Ureter (tissue), 1 donor: ENCODE measurements at places on chromosomes 1 and 21.

DNA sequence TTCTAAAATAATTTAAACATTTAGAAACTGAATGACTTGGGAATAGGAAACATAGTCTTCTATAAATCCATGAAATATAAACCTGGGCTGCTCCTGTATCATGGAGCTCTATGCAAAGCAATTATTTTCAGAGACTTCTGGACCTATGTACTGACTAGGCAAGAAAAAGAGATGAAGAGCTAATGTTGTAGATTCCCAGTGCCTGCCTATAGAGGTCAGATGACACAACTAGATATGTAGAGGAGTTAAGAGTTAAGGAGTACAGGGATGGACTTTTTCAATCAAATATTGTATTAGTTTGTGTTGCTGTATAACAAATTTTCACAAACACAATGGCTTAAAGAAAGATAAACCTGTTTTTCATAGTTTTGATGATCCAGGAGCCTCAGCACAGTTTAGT lies 1434.5 kb downstream of the KCNT2 start:
- DNase-seq, result no peak

DNA sequence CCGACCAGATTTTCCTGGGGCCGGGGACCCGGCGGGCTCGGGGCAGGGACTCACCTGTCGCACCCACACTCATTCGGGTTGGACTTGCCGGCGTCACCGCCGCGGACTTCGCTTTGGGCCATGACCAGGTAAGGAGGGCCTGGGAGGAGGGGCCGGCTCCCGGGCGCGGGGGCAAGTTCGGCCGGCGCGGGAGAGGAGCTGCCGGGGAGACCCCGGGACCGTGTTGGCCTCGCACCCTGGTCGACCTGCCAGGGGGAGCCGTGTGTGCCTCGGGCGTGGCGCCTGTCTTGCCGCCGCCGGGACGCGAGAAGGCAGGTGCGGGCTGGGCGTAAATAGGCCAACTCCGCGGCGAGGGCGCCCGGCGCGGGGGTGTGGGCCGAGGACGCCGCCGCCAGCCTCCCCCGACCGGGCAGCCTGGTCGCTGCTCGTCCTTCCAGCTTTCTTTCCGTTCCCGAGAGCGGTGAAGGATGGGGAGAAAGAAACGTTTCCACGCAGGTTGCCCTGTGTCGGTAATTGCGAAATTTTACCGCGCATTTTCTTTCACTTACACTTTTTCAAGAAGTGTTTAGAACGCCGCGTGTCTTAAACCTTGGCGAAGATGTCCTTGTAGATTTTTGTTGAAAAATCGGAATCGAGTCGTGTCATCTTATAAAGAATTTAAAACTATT lies 558 bp downstream of the USP1 start:
- DNase-seq, result no peak

DNA sequence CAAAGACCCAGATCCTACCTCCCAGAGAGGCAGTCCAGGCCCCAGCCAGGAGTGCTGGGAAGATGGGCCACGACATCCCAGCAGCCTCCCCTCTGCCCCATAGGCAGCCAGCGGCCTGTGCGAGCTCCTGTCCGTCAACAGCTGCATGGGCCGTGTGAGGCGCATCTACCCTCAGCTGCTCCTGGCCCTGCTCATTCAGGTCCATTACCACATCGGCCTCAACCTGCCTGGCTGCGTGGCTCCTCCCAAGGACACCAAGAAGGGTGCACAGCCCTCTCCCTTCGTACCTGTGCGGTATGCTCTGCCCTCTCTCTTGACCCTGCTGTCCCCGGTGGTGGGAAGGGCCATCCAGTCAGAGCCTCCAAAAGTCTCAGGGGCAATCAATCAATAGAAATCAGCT lies 29.5 kb upstream of the TTC4 start:
- no peak for DNase-seq

- DNase-seq, result peak; percentile 70
Measured at GRCh38 chr1:223748773-223749733, 36.7 kb downstream of the CAPN2 start.

- DNase-seq, result no peak
Measured at GRCh38 chr1:114061121-114061830, 82.0 kb downstream of the OLFML3 start.

- no peak for DNase-seq
Measured at GRCh38 chr1:213568929-213569815, 418.6 kb upstream of the PROX1 start.
